ENCODE measurements at places on chromosomes 1 and 21.

GRCh38 chr1:199751506-199751905 is 276.0 kb upstream of the NR5A2 start:
- no peak for DNase-seq

- no peak for DNase-seq
These were observed 1920.4 kb downstream of the MRPL39 start for GRCh38 chr21:23686737-23687523.

GRCh38 chr1:86466109-86466844 is 2.5 kb upstream of the CLCA1 start:
- DNase-seq = no peak

DNA sequence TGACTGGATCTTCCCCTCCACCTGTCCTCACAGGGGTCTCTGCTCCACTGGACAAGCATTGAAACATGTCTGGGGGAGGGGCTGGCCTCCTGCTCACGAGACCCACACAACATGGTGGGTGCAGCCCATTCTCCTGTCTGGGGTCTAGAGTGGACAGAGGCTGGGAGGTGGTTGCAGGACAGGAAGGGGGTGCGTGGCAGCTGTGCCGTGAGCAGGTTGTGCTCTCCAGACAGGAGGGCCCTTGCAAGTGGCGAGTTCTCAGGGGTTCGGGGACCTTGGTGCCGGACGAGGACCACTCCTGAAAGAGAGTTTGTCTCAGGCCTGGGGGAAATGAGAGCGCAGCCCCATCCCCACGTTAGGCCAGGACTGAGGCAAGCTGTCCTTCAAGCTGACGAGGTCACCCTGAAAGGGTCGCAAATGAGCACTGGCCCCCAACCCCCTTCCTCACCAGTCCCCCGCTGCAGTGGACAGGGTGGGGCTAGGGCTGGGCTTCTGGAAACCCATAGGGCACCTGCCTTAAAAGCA is 21.2 kb upstream of the TTC34 start:
- DNase-seq = no peak

GRCh38 chr1:160494620-160495019 is 28.4 kb downstream of the SLAMF6 start:
- no peak for DNase-seq

GRCh38 chr1:204882479-204882878 is 11.8 kb downstream of the NFASC start:
- DNase-seq = no peak

DNA sequence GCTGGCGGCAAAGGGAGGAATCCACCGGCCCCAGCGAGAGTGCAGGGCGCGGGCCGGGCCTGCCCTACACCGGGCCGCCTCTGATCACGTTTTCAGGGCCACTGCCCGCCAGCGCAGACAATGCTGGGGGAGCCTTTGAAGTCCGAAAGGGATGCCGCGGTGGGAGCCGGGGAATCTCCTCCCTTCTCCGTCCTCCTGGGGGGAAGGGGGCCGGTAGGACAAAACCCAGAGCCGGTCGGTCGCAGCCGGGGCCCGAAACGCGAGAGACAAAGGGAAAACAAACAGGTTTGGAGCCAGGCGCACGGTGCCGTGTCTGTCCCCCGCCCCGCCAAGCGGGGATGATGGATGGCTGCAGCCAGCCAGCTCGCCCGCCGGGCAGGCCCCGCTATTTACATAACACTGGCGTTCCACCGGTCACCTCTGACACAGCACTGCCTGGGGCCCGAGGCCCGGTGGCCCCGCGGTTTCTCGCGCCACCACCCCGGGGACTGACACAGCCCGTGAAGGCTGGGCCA is 92.0 kb downstream of the CASZ1 start:
- DNase-seq = no peak

GRCh38 chr1:118084400-118084799 is 100.6 kb downstream of the SPAG17 start:
- DNase-seq = no peak

GRCh38 chr1:228084325-228084724 is 1.8 kb downstream of the ARF1 start:
- DNase-seq = no peak

GRCh38 chr1:89213347-89213746 is 14.6 kb upstream of the GBP4 start:
- no peak for DNase-seq

DNA sequence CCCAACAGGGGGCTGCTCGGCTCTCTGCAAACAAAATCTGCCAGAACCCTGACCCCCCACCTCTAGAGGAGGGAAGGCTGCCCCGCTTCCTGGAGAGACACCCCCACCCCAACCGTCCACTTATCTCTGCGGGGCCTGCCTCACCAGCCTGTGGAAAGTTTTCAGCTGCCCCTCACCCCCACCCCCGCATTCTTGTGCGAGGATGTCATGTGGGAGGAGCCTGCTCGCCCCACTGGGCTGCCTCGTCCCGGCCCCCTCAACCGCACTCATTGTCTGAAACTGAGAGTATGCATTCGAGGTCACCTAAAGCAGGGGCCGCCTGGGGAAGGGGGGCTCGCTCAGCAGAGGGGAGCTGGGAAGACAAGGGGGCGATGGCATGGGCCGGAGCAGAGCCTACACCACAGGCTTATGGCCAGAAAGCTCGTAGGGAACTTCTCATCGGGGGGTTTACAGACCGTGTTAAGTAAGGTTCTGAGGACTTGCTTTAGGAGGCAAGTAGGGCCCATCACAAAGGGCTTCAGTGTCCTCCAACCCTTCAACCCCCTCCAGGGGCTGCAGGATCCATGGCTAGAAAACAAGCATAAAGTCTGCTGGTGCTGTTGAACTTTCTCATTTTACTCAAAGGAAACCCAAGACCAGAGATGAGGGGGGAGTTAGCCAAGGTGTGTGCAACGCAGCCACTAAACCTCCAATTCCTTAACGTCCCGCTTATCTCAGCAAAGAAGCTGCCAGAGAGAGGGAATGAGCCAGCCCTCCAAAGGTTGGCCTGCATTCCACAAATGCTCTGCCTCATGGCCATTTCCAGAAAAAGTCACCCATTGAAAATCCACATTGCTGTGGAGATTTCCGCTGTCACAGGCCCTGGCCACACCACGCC is 9.4 kb downstream of the EPHA2 start:
- no peak for DNase-seq

DNA sequence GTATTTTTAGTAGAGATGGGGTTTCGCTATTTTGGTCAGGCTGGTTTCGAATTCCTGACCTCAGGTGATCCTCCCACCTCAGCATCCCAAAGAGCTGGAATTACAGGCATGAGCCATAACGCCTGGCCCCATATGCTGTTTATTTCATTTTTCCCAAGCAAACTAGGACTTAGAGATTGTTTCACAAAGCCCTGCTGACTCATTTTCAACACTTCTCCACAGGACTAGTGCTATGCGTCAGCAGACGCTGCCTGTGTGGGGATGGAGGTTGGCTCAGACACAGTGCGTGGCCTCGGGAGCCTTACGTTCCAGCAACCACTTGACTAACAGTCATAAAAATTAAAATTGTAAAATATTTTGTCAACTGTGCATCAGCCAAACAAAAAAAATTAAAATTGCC is 22.7 kb downstream of the PKNOX1 start:
- no peak for DNase-seq

GRCh38 chr1:224739997-224740684 is 124.0 kb downstream of the CNIH3 start:
- no peak for DNase-seq

DNA sequence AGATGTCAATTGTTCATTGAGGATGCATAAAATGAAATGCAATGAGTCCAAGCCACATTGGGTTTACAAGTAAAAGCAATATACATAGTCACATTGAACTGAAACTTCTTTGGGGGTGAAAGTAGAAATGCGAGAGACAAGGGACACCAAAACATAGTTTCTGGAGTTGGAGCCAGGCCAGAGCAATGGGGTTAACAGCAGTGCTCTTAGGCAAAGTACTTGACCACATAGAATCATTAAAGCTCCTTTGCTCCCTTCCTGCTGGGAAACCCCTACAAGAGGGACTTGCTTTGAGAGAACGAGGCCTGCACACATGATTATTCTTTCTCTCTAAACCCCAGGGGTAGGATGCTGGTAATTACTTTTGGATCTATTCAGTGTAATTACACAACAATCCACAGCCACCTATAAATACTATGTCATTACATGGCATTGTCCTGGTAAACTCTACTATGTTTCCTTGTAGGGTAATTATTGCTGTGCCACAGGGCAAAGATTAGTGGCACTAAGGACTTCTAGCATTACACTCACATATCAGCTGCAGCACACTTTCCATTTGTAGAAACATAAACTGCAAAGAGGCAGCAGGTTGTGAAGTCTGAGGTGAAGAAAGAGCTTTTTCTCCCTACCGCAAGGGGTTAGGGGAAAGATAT is 421.6 kb upstream of the PBX1 start:
- DNase-seq = no peak

DNA sequence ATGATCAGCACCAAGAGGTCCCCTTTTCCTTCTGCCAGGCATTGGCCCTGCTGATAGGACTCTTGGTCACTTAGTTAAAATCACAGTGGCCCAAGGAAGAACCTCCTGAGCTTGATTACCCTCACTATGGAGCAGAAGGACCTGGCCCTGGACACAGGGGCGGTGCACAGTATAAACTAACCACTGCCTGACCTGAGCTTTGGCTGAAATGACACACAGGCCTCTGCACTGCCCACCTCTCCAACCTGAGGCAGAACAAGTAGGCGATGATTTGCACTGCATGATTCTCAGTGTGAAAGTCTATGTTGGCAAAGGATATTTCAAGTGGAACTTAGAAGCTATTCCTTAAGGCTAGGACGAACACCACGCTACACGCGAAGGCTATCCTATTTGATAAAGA is 48.5 kb downstream of the CAPN2 start:
- DNase-seq = no peak

GRCh38 chr1:245116751-245117150 is 38.0 kb upstream of the KIF26B start:
- DNase-seq = no peak

- no peak for DNase-seq
These were observed 4.9 kb upstream of the BRWD1 start for GRCh38 chr21:39318091-39318959.

DNA sequence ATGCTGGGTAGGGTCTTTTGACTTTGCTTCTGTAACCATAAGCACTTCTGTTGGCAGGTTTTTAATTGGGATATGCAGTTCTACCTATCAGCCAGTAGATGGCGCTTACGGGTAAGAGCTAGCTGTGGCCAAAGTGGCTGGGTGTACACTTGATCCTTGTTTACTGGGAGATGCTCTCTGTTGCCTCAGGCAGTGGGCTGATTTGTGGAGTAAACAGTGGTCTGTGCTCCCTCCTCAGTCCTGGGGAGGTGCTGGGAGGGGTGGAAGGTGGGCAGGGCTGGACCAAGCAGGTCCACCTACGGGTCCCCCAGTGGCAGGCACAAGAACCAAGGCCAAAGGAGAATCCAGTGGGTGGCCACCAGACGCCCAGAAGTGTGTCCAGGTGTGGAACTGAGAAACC is 43.4 kb downstream of the RALGPS2 start:
- no peak for DNase-seq

- DNase-seq = no peak
These were observed 33.7 kb downstream of the XCL2 start for GRCh38 chr1:168509875-168510791.

GRCh38 chr1:95407131-95407885 is 173.3 kb downstream of the RWDD3 start:
- DNase-seq = no peak

DNA sequence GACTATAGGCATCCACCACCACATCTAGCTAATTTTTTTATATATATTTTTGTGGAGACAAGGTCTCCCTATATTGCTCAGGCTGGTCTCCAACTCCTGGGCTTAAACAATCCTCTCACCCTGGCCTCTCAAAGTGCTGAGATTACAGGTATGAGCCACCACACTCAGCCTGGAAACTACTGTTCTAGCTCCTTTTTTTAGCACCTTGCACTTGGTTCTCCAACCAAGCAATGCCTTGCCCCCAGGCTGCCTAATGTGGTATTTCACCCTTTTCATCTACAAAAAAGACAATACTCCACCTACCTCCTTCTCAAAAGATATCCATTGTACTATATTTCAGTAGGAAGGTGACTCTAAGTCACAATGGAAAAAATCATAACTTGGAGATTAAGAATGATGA is 6.7 kb downstream of the ARNT start:
- no peak for DNase-seq

DNA sequence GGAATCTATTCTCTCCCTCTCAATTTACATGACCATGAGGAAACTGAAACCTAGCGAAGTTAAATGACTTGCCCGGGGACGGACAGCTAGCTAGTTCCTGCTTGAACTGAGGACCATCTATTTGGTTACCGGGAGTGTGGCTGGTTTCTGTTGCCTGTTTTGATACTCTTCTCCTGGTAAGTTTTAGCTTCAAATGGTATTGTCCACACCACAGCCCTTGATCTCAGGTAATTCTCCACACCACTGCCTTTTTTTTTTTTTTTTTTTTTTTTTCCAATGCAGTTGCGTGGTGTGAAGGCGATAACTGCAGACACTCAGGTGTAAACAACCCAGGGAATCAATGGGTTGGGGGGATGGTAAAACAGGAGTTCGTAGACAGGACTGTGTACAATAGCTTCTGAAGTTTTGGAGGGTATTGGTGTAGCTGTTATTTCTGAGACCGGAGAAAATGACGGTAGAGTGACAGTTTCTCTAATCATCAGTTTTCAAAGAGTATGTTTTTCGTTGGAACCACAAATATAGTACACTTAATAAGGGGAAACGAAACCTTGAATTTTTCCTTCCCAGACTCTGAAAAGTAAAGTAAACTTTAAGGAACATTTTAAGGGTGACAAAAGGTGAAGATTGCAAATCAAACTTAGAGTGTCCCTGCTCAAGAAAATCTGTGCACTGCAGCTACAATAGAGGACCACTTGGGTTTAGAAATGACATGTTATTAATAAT is 125.3 kb upstream of the CACYBP start:
- no peak for DNase-seq

GRCh38 chr1:112255080-112255479 is 140.9 kb upstream of the CTTNBP2NL start:
- no peak for DNase-seq

DNA sequence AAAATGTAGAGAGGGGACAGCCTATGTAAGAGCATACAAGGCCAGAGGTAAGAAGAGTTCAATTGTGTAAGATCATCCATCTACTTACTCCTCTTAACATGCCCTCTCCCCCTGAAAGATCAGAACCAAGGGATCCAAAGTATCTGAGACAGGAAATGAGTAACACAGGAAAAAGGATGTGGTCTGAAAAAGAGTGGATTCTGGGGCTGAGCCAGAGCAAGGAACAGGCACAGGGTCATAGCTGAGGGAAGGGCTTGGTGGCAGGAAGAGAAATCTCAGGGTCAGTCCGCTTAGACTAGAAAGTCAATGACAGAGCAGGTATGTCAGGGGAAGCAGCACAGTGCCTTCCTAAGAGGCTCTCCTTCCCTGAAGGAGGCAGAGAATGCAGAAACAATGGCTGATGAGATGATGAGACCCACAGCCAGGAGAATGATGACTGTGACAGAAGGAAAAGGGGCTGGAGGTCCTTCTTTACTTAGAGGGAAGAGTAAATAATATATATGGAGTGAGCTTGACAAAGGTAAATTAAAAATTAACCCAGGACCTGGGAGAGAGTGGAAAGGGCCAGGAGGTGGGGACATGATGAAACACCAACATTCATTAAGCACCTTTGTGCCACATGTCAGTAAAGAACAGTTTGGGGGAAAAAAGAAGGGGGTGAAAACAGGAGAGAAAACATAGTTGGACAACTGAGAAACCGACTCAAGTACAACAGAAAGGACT is 26.2 kb upstream of the A3GALT2 start:
- no peak for DNase-seq

Data from stimulated activated CD4-positive, alpha-beta T cell treated with anti-CD3 and anti-CD28 coated beads, Interleukin-12 subunit alpha, Interleukin-12 subunit beta, amount 100 ng/mL, for 48 hours (primary cell).